RCC 7860 (cell line): ENCODE measurements at places on chromosomes 13 and 19.

- DNase-seq = no peak
Observed at GRCh38 chr13:21089830-21090229, 28.4 kb upstream of the LATS2 start.

DNA sequence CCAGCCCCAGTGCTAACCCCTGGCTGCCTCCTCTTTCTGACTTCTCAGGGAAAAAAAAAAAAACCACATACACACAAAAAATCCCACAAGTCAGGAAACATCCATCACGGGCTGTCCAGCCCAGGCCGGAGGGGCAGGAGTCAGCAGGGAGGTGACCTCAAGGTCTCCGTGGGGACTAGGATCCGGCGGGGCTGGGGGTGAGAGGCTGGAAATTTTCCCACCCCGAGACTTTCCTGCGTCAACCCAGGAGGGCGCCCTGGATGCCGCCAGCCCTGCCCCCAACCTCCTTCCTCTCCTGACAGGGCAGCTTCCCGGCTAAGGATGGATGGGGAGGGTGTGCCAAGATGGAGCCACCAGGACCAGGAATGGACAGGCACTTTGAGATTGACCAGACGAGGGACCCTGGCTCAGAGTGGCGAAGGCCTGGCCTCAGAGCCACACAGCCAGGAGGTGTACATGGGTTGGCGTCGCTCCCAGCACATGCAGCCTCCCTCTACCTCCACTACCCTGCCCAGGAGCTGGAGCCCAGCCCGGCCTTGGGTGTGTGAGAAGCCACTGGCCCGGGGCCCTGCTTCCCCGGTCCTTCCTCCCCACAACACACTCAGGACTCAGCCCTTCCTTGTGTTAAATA, 33.3 kb downstream of the BLOC1S3 start:
- no peak for DNase-seq

- DNase-seq = peak; percentile 6
Observed at GRCh38 chr19:56504581-56504980, 3.1 kb upstream of the ZNF471 start.

- DNase-seq = no peak
Observed at GRCh38 chr13:87295636-87296035, 375.5 kb upstream of the SLITRK5 start.

- no peak for DNase-seq
Observed at GRCh38 chr13:58883405-58883804, 1251.9 kb downstream of the PCDH17 start.

- no peak for DNase-seq
Observed at GRCh38 chr13:114166381-114167131, 12.5 kb upstream of the CFAP97D2 start.

DNA sequence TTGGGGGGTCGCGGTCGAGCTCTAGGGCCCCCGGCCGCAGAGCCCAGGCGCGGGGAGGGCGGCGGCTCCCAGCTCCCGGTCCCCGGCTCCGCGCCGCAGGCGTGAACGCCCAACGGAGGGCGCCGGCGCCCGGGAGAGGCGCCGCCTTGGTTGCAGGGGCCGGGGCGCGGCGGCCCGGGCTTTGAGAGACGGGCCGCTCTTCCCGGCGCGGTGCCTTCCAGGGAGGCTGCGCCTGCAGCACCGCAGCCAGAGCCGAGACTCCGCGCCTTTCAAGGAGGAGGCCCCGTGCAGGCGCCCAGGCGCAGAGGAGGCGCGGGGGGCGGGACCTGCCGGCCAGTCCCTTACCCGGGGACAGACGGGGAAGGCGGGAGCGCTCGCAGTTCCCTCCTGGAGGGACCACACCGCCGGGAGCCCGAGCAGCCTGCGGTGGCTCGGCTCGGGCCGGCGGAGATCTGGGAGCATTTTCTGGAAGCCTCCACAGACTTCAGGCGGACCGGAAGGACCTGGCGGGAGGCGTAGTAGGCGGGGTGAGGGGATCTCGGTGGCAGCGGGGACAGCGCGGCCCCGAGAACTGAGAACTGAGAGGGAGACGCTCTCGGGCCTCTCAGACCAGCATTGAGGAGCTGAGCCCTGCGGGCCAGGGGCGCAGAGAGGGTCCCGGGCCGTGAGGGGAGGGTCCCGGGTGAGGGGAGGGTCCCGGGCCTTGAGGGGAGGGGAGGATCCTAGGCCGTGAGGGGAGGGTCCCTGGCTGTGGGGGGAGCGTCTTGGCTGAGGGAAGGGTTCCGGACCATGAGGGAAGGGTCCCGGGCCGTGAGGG, 25.5 kb upstream of the MCF2L start:
- DNase-seq = no peak

DNA sequence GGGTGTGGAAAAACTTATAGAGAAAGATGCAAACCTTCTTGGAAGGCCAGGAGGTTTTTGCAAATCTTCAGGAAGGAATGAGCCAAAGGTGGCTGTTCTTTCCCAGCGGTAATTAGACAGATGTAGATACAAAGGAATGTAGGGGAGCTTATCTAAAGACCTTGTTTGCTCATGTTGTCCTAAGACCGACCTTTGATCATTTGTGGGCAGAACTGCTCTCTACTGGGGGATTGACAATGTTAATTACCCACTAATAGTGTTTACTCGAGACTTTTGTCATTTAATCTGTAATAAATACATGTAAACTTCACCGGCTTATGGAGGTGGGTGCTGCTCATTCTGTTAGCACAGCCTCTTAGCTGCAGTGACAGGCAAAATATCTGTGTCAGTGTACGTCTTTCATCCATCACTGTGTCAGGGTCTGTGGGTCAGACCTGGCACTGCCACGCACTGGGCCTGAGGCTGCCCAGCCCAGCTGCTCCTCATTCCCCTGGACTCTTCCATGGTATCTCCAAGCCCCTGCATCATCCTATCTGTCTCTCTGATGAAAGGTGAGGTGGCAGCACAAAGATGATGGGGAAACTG, 68.3 kb downstream of the ZNF431 start:
- DNase-seq = no peak

DNA sequence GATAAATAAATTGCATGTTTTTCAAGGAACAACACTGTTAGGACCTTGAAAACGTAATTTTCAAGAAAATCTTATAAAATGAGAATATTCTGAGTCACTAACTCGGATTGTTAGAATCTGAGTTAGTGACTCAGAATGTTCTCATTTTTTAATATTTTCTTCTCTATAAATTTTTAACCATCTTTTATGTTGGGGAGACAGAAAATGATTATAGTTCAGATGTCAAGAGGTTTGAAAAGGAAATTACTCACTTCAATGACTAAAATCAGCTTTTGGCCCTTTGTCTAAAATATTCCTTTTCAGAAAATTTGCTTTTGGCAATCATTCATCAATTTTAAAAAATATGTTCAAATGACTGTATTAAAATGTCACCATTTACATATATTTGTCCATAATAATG, 264.2 kb upstream of the EDNRB start:
- DNase-seq = no peak

DNA sequence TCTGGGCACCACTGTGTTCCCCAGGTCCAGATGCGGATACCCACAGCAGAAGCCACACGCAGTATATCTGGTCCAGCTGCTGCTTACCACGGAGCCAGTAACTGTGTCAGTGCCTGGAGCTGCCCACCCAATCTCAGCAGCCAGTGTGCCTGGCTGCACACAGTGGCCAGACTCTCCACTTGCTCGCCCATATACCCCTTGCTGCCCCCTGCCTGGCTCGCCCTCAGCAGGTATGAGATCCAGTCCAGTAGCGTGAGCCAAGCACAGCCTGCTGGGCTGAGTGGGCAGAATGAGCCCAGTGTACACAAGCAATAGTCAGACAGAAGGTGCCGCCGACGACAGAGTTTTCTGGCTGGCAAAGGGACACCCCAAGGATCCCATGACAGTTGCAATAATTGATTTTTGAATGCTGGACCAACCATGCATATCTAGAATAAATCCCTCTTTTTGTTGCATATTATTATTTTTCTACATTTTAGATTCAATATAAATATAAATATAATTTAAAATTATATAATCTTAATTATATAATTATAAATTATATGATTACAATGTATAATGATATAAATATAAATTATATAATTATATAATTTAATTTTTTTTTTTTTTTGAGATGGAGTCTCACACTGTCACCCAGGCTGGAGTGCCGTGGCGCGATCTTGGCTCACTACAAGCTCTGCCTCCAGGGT, 918.8 kb upstream of the MIR17HG start:
- no peak for DNase-seq

DNA sequence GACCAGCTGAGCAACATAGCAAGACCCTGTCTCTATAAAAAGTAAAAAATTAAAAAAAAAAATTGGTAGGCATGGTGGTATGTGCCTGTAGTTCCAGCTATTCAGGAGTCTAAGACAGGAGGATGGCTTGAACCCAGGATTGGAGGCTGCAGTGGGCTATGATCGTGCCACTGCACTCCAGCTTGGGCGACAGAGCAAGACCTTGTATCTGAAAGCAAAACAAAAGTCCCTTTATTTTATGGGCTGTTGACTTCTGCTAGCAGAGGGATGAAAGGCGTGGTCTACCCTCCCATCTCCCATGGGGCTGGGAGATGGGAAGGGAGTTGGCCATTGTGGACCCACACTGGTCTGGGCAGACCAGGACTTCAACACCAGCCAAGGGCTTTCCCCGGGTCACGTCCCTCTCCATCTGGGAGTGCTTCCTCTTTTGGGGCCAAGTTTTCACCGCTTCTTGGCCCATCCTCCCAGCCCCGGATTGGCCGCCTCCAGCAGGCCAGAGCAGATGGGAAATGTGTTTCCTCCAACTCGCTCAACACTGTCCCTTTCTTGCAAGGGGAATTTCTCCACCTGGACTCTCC, 2.2 kb upstream of the TNFSF9 start:
- DNase-seq = peak; percentile 53

DNA sequence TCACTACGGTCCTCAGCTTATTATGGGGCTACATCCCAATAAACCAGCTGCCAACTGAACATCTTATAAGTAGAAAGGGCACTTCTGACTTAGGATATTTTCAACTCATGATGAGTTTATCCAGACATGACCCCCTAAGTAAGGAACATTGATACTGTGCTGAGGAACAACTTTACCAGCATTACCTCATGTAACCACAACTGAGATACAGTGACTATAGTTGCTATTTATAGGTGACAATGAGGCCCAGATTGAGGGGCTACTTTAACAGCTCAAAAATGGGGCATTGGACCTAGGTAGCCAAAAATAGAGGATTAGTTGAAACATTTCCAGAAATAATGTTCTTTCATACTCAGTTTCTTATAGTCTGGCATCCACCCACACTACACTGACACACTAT, 26.8 kb downstream of the SKA3 start:
- no peak for DNase-seq

- no peak for DNase-seq
Observed at GRCh38 chr19:17055636-17056035, 19.6 kb downstream of the HAUS8 start.

- no peak for DNase-seq
Observed at GRCh38 chr13:79374578-79374977, 31.5 kb downstream of the RBM26 start.

GRCh38 chr13:20182231-20182846, 10.4 kb downstream of the GJB2 start:
- peak; percentile 60 for DNase-seq

- DNase-seq = no peak
Observed at GRCh38 chr19:5268801-5269200, 71.8 kb downstream of the PTPRS start.

GRCh38 chr19:21202865-21203494, 61.1 kb downstream of the ZNF431 start:
- DNase-seq = no peak

DNA sequence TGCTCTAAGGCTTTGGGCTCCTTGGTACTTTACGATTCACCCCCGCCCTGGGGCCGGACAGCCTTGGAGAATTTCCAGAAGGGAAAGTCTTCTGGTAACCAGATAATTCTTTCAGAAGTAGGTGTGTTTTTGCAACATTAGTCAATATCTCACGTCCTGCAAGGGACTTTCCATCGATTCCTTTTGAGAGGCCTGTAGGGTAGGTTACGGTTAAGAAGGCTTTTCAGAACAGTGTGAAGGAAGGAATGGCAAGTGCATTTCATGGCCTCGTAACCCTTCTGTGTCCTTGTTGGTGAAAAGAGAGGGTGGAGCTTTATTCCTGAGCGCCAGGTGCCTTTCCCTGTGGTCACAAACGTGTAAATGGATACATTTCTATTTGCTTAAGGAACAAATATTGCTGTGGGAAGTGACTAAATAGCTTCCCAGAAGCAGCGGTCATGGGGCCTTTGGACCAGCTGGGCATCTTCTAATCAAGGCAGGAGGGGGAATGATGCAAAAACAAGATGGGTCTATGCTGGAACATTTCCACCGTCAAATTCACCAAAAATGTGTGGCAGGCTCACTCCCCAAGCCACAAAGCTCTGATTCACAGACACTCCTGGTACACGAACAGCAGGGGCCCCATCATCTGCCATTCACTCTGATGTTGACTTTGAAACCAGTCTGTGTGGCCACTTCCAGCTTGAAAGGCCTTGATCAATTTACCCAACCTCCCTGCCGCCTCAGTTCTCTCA, 99.2 kb downstream of the ANKRD10 start:
- no peak for DNase-seq

DNA sequence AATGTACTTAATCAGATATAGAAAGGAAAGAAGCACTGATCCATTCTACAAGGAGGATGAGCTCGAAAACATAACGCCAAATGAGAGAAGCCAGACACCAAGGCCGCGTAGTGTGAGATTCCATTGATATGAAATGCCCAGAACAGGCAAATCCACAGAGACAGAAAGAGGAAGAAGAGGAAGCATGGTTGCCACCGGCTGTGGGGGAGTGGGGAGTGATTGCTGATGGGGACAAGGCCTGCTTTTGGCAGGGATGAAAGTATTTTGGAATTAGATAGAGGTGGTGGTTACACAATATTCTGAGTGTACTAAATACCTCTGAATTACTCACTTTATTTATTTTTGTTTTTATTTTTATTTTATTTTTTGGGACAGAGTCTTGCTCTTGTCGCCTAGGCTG, 50.2 kb upstream of the KLF2 start:
- no peak for DNase-seq

GRCh38 chr19:42420055-42420544, 7.1 kb downstream of the LIPE start:
- peak; percentile 50 for DNase-seq

GRCh38 chr19:46489445-46490272, 6.0 kb downstream of the PNMA8B start:
- no peak for DNase-seq

GRCh38 chr13:41722684-41723535, 238.0 kb downstream of the VWA8 start:
- no peak for DNase-seq

- no peak for DNase-seq
Observed at GRCh38 chr19:305240-306150, 14.3 kb upstream of the PLPP2 start.

GRCh38 chr19:16831531-16831930, 2.3 kb downstream of the SIN3B start:
- DNase-seq = no peak

DNA sequence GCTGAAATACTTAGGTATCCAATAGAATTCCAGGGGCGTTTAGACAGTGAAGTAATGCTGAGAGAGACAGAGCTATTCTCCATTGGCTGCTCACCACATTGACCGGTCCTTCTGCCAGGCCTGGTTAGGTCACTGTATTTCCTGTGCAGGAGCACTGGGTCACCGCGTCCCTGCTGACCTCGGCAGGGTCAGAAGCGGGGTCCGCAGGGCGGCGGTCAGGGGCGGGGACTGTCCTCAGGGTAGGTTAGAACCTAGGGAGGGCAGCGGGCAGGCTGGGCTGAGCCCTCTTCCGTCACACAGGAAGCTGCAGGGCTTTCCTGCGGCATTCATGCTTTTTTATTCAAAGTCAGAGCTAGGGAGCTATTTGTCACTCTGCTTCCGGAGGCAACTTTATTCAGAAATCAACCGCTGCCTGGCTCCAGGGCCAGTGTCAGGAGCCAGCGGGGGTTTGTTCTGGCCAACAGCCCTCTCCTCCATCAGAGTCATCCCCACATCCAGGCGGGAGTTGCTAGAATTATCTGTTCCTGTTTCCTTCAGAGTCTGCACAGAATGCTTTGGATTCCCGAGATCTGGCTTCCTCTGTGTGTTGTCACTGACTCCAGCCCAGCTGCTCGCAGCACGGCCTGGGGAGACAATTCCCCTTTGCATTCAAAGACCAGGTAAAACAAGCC, 81.2 kb upstream of the WASF3 start:
- DNase-seq = no peak
